ENCODE measurements at places on chromosomes 3 and 15.

- no peak for DNase-seq
These were observed 42.9 kb upstream of the ZNF710 start for GRCh38 chr15:89958107-89958805.

- no peak for DNase-seq
These were observed 2.6 kb upstream of the CHST13 start for GRCh38 chr3:126521122-126521891.

- DNase-seq: peak; percentile 60
These were observed 1.2 kb downstream of the GNAI2 start for GRCh38 chr3:50237133-50237651.

DNA sequence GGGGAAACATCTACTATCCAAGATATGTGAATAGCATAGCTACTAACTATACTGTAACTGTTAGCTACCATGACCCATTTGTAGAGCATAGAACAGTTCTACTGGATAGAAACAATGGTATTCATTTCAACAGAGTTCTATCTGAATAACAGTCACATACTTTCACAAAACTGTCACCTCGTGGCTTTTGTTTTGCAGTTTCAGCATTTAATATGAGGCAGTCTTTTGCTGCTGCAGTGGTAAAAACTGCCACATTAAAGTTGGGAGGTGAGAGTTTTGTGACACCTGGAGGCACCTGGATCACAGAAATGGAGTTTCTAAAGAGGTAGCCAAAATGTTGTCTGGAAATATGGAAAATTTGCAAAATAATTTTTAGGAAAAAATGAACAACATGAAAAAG is 578.0 kb downstream of the UNC13C start:
- no peak for DNase-seq

- no peak for DNase-seq
These were observed 399.5 kb upstream of the CNTN3 start for GRCh38 chr3:75014008-75014407.

DNA sequence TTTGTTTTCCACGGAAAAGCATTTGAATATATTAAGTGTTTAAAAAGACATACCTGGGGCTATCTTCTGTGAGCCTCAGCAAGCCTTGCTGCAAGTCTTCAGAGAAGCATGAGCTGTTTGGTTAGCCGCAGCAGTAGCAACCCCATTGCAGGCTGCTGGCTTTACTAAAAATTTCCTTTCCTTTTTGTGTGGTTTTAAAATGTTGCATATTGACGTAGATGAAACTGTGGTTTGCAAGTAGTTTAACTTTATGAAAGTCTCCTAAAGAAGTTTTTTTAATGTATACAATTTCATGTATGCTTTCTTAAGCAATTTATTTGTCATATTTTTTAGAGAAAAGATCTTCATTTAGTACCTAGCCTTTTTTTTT is at the start of gene GPR171:
Gene GPR171, minus strand, starts transcription at position 166 of the 370 bp plus-strand sequence. CDS start 3,830 bp downstream, outside the sequence.
- DNase-seq: no peak

DNA sequence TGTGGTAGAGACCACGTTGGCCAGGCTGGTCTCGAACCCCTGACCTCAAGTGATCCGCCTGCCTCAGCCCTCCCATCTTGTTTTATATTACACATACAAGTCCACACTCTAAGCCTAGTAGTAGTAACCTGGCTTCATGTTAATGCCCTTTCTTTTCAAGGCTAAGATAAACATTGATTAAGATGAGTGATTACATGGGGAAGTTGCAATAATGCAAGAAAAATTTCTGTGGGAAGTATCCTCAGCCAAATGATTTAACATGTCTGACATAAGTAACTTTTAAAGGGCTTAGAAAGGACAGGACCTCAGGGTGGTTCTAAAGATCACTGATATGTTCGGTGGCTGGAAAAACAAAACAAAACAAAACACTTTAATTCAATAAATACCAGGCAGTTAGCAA is 72.1 kb downstream of the SFMBT1 start:
- no peak for DNase-seq

DNA sequence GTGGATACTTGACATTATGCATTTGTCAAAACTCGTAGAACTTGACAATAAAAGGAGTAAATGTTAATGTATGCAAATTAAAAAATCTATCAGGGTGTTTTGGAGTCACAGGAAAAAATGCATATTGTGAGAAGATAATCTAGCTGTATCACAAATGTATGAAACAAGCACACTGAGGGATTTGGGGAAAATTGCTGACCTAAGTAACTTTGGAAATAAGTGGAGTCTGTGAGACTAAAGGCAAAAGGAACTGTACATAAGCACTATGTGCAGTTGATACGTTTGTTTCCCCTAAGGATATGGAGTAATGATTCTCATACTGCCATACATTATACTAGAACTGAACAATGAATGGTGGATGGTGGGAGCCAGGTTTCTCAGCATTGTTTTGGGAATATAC is 43.2 kb upstream of the WDR72 start:
- DNase-seq: no peak

- DNase-seq: no peak
These were observed 608.3 kb downstream of the ROBO2 start for GRCh38 chr3:77648214-77648613.

- DNase-seq: peak; percentile 87
These were observed 1.2 kb upstream of the UBP1 start for GRCh38 chr3:33441225-33441976.

- DNase-seq: peak; percentile 77
These were observed 26.7 kb upstream of the TMC3 start for GRCh38 chr15:81400640-81401236.

- DNase-seq: no peak
These were observed 537.3 kb upstream of the SEMA6D start for GRCh38 chr15:47179988-47180387.

DNA sequence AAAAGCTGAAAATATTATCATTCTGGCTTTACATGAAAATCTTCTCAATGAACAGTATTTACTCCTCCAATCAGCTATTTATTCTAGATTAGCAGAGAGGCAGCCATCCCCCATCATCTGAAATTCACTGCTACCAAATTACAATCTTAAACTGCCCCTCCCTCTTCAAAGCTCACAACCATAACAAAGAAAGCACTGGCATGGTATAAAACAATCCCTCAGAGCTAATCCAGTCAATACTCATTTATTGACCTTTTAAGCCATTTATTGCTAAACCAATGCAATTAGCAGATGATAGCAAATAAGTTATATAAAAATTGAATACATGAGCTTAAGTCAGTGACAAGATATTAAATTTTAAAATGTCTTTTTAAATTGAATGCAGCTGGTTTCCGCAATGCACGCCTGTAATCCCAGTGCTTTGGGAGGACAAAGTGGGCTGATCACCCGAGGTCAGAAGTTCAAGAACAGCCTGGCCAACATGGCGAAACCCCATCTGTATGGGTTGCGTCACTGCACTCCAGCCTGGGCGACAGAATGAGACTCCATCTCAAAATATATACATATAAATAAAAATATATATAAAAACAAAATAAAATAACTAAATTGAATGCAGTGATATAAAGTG is 12.1 kb downstream of the SLC4A7 start:
- no peak for DNase-seq

GRCh38 chr3:102094506-102094905 is 245.2 kb downstream of the NFKBIZ start:
- DNase-seq: no peak

Measured in hematopoietic multipotent progenitor cell treated with erythropoietin and hydrocortisone succinate and interleukin-3 and kit ligand, for 6 days (in vitro differentiated cells).